ENCODE measurements at places on chromosomes 2 and 18.

DNA sequence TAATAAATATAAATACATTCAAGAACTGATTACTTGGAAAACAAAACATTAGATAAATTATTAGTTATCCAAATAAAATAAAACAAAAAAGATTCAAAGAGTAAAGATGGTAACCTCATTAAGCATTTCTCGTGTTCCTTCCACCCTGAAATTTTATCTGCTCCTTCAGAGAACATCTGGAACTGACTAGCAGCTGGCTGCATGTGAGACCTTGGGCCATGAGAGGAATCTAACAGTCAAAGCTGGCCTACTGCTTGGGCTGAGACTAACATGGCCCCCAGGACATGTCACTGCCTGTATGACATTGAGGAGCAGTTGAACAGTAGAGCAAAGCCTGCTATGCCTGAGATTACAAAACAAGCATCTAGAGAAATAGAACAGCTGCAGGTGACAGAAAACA is 208.5 kb upstream of the ZSWIM2 start:
- DNase-seq, result no peak

DNA sequence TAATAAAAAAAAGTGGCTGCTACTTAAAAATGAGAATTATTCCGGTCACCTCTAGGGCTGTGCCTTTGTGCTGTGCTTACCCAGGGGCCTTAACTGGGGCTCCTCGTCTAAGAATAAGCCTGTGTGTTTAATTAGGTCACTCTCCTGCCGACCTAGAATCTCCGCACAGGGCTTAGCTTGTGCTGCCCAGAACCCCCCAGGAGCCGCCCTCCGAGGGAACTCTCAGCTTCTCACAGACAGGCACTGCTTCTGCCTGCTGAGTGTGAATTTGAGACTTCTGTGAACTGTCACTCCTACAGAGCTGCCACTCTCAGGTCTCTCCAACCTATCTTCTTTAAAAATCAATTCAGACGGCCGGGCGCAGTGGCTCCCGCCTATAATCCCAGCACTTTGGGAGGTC is 11.9 kb upstream of the NT5DC4 start:
- no peak for DNase-seq

DNA sequence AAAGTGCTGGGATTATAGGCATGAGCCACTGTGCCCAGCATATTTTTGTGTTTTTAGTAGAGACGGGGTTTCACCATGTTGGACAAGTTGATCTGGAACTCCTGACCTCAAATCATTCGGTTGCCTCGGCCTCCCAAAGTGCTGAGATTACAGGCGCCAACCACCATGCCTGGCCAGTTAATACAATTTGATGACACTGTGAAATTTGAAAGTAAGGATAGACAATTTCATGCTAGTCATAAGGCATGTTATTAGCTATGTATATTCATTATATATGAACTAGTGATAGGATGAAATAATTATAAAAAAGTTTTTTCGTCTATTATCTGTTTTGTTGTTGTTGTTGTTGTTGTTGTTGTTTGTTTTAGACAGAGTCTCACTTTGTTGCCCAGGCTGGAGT is 8.6 kb upstream of the RIF1 start:
- DNase-seq, result no peak

- no peak for DNase-seq
Measured at GRCh38 chr2:185142677-185143076, 544.3 kb downstream of the ZNF804A start.

GRCh38 chr2:8598295-8599165 is 83.3 kb upstream of the ID2 start:
- DNase-seq, result no peak

GRCh38 chr2:199757233-199757870 is 93.6 kb downstream of the FTCDNL1 start:
- no peak for DNase-seq

GRCh38 chr2:99216096-99216495 is 35.1 kb downstream of the MRPL30 start:
- no peak for DNase-seq

- DNase-seq, result no peak
Measured at GRCh38 chr2:147468963-147469362, 375.9 kb upstream of the ACVR2A start.

DNA sequence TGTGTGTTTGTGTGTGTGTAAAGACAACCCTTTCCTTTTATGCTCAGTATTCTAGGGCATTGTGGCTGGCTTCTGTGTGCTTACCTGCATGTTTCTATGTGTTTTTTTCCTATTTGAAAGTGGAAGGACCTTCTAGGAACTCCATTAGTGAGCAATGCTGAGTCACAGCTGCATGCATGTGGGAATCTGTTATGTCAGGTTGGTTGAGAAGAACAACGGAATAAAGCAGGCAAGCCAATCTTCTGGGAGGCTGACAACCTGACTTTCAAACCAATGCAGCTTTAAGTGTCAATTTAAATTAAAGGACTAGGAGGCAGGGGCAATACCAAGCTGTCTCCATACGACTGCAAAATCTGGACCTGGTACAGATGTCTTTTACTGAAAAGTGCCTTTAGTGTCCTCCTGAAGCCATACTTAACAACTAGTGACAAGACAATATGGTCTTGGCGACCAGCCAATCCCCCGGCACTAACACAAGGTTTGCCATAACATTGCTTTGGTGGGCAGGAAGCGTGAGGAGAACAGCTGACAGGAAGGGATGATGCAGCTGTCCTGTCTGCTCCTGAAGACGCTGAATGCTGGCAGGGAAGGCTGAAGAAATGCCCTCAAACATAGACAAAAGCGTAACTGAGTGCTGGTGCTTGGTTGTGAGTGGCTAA is 514.7 kb upstream of the CDH7 start:
- DNase-seq, result no peak

DNA sequence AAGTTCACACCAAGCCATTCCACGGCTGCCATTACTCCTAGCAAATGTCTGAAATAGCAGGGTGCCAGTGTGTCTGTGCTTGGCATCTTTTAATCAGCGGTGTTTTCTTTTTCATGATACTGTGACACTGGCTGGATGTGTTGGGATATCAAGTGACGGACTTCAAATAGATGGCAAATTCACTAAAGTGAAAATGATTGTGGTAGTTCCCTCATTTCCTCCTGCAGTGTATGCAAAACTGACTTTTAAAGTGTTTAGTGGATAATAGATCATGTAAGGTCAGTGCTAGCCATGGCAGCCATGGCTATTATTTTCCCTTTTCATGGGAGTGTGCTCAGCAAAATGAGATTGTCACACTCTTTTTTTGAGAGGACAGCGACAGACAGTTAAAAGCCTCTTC is 261.5 kb upstream of the SIX3 start:
- no peak for DNase-seq

DNA sequence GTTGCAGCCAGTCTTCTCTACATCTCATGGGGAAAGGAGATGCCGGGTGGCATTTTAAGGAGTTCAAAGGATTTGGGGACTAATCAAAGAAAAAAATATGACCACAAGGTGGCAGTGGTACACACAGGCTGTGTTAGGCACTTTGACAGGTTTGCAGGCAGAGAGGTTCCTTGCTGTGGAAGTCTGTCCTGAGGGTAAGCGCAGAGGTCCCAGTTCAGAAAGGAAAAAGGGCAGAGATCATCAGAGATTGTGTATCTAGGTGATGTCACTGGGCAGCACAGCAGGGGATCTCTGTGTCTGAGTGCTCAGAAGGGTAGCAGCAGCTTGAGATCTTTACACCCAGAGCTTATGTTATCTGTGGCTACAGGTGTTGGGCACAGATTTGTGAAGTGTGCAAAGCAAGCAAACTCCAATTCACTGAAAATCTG is 231.4 kb downstream of the LRRTM1 start:
- no peak for DNase-seq

- no peak for DNase-seq
Measured at GRCh38 chr18:3380384-3380961, 69.5 kb upstream of the TGIF1 start.

GRCh38 chr2:61710711-61711110 is 143.1 kb downstream of the FAM161A start:
- no peak for DNase-seq

DNA sequence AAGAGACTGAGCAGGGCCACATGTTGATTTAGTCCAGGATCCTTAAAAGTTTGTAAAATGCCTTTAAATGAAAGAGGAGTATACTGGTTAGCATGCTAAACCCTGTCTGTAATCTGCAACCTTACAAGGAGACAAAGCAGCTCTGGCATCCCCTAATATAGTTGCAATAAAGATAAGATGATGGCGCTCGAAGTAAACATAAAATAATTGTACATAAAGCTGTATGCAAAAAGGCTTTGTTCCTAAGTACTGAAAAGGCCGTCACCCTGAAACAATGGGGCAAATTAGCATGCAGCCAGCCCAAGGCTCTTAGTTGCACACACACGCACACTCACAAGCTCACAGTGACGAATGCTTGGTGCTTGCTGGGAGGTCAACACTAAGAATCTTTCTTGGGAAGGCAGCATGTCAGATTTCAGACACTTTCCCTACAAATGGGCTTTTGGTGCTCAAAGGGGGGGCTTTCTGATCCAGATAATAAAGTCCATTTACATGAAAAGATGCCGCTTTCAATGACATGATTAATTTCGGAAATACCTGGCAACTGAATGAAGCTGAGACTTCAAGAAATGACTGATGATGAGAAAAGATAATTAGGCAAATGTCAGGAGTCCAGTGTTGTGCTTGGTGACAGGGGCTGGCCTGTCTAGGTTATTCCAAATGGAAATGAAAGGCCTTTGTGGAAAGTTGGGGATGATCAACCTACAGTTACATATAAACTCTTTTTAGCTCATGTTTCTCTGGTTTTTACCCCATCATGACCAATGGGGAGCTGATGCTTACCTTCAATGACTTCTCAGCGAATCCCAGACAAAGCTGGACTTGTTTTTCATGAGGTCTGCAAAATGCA is 370.3 kb downstream of the MEIS1 start:
- DNase-seq, result no peak

DNA sequence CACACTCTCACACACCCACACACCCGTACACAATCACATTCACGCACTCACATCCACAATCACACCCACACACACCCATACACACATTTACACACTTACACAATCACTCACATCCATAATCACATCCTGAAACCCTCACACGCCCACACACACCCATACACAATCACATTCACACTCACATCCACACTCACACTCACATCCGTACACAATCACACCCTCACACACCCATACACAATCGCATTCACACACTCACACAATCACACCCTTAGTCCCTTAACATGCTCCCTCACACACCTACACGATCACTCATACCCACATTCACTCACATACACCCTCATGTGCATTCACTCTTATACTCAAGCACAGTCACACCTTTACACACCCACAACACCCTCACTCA is 105.8 kb downstream of the ITGB1BP1 start:
- DNase-seq, result no peak

DNA sequence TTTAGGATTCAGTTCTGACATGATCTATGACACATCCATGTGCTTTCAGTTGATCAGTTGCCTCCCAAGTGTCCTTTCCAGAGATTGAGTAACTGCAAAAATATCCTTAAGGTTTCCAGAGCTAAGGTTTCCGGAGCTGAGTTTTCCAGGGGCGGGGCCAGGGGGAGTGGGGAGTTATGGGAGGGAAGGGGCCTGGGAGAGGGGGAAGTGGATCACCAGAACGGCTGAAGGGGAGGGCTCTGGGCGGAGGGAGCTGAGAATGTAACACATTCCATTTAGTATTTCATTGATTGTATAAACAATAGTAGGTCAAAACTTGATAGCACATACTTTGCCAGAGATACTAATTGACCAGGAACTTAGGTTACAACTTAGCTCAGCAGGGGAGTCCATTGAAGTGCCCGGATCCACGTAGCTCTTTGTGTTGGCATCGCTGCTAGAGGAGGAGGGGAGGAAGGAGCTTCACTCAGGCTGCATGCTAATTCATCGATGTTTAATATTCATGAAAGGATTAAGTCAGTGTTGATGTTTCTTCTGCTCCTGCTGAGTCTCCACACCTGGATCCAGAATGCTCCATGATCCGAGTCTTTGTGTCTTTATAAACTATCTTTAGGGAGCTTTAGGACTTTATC is 289.8 kb downstream of the ALPK2 start:
- no peak for DNase-seq

GRCh38 chr18:11676867-11677266 is 12.2 kb upstream of the GNAL start:
- no peak for DNase-seq
